LoVo (cell line): ENCODE measurements at places on chromosomes 1 and 21.

DNA sequence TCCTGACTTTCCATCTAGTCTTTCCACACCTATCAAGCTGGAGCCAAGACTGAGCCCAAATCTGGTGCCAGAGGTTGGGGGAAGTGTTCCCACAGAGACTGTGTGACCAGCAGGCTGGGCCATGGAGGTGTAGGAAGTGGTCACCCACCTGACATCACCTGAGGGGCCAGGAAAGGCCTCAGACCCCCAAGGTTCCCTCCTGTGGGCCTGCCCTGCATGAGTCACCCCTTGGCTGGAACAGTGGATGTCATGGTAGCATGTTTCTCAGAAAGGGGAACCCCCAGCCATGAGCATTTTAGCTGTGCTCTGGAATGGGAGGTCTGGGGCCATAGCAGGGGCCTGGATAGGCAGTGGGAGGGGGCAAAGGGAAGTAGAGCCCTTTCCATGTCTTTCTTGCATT, 5.7 kb upstream of the TNFRSF8 start:
- DNase-seq, result no peak

GRCh38 chr21:43602266-43603232, 56.7 kb downstream of the HSF2BP start:
- no peak for DNase-seq

GRCh38 chr1:32696041-32696440, 6.5 kb downstream of the SYNC start:
- DNase-seq, result no peak

- DNase-seq, result no peak
Observed at GRCh38 chr1:12572522-12572921, 45.5 kb downstream of the DHRS3 start.

- peak; percentile 60 for DNase-seq
Observed at GRCh38 chr21:41926117-41926806, 27.6 kb downstream of the C2CD2 start.

- no peak for DNase-seq
Observed at GRCh38 chr1:114607223-114607622, 25.8 kb upstream of the BCAS2 start.
